ENCODE measurements at places on chromosomes 2 and 18.

DNA sequence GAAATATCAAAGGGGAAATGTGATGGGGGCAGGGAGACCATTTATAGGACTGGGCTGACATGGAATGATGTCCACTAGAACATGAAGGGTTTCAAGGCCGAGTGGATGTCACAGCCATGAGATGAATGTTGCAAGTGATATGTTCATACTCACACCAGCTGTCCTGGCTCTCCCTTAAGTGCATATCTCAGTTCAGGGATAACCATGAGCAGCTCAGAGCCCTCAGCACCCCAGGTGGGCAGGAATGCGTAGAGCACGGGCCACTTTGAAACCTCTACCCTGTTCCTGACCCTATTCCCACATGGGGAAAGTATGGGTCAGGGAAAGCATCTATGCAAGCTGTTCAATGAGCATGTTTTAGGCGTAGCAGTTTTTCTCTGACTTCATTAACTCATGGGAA is 12.4 kb upstream of the EML4 start:
- no peak for DNase-seq

DNA sequence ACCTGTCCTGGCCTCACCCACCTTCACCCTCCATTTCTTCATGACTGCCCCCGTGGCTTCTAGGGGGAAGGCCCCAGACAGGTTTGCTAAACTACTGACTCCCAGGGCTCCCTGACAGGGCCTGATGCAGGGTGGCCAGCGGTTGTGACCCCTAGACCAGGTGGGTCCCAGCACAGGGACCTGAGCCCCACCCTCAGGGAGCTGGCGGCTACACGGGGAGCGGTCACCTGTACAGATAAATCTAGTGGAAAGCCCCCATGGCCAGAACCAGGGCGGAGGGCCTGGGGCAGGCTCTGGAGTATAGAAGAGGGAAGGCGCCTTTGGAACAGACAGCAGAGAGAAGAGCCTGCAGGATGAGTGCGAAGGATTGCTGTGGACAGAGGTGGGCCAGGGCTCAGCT is 42.5 kb upstream of the PLB1 start:
- no peak for DNase-seq

DNA sequence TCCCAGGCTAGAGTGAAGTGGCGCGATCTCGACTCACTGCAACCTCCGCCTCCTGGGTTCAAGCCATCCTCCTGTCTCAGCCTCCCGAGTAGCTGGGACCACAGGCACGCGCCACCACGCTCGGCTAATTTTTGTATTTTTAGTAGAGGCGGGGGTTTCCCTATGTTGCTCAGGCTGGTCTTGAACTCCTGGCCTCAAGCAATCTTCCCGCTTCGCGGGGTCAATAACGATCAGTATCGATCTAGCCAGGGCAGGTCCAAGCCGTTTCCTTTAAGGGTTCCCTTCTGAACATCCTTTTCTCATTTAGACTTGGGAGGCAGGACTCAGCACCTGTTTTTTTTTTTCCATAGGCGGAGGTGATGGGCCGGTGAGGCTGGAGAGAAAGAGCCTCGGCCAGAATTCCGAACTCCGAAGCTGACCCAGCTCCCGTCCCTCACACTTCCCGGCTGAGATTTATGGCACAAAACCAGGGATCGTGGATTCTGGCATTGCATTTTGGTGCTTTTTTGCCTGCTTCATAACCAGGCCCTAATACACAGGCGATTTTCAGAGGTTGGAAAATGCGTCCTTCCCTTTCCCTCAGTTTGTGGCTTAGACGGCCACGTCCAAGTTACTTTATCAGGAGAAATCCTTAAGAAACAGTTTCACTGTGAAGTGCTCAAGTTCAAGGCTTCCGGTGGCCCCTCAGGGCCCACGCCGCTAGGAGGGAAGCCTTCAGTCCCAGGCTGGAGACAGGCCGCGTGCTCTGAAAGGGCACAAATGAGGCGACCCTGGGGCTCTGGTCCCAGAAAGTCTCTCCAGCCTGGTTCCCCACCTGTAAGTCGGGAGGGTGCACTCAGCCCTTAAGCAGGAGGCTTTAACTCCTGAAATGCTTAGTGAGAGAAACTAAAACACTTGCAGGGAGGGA is 998 bp upstream of the SLC66A3 start:
- no peak for DNase-seq

- no peak for DNase-seq
Measured at GRCh38 chr18:22839340-22839821, 93.7 kb upstream of the RBBP8 start.

DNA sequence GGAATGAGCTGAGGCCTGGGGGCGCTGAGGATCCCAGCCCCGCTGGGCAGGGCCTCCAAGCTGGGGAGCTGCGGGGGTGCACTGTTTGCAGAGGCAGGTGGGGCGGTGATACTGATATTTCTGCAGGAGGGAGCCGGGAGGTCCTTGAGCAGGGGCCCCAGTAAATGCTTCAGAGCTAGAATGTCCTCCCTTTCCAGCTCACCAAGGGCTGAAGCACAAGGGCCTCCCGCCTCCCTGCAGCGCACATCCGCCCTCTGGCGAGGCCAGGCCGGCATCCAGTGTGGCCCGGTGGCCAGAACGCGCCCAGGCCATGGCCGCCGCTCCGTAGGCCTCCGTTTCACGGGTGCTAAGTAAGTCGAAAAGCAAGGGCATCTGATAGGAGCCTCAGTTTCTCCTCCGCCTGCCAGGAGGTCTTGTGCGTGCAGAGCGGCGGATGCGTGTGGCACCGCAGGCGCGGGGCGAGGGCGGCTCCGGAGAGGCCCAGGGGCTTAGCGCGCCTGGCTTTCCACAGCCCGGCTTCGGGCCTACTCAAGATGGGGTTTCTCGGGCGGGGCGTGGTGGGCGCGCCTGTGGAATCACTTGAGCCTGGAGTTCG is 29.5 kb upstream of the CHMP1B start:
- no peak for DNase-seq

Data from NCI-H1048 (cell line).